ENCODE measurements at places on chromosomes 5 and 9. TPM values are rescaled to one million over a fixed set of nuclear protein-coding genes. Genes with fewer than 3 reads are reported as not detected.

GRCh38 chr5:132787076-132787475 is 10.0 kb upstream of the SEPTIN8 start:
- no peak for DNase-seq

GRCh38 chr5:165242646-165243045 is 1737.2 kb downstream of the MAT2B start:
- DNase-seq = no peak

Gene ADCY2
- not detected for total RNA-seq

DNA sequence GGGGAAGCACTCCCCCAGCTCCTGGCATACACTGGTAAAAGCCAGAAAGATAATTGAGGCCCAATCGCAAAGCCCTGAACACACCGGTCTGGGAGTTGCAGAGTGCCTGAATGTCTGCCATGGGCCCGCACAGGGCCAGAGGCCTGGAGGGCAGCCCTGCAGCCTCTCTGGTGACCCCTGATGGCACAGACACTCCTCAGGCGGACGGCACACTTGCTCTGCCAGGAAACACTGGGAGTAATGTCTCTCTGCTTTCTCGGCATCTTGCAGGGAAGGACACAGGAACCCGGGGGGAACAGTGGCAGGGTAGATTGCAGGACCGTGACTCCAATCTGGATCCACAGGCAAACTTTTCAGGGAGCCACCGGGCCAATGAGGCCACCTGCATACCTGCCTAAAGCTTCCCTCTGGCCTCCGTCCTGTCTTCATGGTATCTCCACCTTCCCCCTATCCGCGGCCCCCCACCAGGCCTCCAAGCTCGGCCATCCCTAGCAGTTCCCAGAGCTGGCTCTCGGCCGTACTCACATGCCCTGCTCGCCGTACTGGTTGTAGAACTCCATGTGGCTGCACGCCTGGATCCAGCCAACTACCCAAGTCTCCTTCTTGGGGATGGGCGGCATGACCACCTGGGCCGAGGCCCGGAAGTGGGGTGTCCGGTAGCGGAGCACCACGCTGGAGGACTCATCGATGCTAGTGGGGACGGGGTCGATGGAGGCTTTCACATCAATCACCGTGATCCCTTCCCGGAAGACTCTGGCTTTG is 797 bp downstream of the FAM78A start:
- DNase-seq = no peak

DNA sequence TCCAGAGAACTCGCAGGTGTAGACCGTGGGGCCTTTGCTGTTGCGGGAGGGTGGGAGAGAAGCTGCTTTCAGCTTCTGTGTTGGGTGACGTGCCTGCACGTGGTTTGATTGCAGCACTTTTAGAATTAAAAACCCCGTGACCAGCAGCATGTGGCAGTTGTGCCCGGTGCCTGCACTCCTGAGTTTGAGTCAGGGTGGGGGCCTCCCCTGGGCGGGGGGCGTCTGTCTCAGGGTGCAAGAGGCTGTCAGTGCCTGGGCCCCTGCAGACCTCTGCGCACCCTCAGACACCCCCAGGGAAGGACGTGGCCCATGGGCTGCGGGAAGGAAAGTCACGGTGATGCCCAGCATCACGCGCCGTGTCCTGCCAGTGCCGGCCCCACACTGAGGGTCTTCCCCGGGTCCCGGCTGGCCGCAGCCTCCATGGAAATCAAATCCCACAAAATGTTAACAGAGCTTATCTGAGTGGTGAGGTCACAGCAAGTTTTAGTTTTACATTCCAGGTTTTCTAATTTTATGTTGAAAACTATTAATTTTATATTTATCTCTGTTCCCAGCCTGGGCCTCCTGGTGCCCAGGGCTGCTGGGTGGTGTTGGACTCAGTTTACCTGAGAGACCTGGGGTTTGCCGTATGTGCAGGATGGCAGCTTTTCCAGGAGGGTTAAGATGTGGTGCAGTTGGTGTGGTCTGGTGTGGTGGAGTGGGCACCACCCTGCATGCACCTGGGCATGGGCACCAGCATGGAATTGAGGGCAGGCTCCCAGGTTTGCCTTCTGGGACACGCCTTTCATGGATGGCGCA is 33.3 kb downstream of the AHRR start:
- DNase-seq = no peak
